ENCODE measurements at places on chromosomes 12 and 14. TPM values are rescaled to one million over a fixed set of nuclear protein-coding genes. Genes with fewer than 3 reads are reported as not detected.
A peak's percentile ranks its signal among the peaks of the same experiment; 100 is the strongest.

DNA sequence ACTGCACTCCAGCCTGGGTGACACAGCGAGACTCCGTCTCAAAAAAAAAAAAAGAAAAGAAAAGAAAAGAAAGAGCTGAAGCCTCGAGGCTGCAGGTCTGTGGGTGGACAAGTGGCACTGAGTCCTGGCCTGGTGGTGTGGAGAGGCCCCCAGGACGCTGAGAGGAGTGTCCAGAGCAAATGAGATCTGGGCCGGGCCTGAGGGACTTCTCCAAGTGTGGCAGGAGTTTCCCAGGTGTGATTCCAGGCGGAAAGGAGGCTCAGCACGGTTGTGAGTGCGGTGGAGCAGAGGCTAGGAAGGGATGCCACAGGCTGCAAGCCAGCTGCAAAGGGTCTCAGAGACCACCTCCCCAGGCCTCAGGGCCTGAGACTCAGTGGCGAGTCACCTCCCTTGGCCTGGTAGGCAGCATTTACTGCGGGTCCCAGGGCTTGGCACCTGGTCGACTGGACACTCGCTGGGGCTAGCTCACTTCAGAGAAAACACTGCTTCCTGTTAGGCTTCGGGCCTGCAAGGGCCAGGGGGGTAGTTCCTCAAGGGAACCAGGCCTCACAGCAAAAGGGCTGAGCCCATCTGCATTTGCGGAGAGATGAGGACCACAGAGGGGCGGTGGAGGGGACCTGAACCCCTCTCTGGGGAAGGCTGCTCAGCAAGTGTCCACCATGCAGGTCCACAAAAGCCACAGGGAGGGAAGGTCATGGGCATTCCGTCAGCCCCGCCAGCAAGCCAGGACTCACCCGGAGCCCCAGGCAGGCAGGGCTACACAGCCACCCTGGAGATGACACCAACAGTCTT, 11.7 kb downstream of the TTC7B start:
- DNase-seq: no peak

GRCh38 chr14:65703521-65703920, 291.0 kb downstream of the FUT8 start:
- DNase-seq: no peak

- DNase-seq: no peak
Observed at GRCh38 chr14:40133463-40133862, 701.2 kb upstream of the FBXO33 start.

DNA sequence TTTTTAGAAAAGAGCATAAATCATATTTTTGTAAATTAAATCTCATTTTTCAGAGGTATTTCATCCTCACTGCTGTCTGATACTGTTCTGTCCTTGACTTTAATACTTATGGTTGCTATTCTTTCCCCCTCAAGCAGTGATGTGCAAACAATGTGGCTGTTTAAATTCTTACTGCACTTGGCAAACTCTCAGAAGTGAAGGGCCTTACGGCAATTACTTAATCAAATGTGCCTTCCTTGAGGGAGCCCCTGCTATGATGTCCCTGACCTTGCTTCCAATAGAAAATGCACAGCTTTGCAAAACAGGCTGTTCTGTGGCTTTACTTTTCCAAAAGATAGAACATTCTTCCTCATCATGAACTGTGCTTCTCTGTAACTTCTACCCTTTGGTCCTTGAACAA, 35.2 kb downstream of the UBE3B start:
- no peak for DNase-seq

Gene MUCL1
- not detected for total RNA-seq

- no peak for DNase-seq
Observed at GRCh38 chr12:3154006-3154405, 76.8 kb downstream of the TSPAN9 start.

DNA sequence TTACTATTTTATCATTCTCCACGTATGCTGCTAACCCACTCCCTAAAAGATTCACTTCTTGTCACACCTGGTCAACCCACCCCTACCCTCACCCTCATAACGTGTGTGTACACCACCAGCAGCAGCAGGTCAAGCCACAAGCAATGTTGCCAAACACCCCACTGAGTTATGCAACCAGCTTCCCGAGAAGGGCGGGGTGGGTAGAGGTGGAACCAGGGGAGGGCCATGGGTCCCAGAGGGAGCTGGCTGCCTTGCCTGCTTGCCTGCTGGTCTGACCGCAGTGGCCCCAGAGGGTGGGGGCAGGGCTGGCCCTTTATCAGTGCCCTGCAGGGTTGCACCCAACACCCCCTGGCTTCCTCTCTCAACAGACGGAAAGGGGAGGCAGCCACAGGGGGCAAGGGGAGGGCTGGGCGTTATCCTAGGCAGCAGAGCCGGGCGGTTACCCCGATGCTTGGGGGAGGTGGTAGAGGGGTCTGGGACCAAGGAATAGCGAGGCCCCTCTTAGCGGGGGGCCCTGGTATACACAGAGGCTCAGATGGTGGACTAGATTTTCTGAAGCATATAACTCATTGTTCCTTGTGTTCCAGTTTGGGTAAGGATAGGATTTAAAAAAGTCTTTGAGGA, 3.5 kb upstream of the NFE2 start:
- DNase-seq: no peak

DNA sequence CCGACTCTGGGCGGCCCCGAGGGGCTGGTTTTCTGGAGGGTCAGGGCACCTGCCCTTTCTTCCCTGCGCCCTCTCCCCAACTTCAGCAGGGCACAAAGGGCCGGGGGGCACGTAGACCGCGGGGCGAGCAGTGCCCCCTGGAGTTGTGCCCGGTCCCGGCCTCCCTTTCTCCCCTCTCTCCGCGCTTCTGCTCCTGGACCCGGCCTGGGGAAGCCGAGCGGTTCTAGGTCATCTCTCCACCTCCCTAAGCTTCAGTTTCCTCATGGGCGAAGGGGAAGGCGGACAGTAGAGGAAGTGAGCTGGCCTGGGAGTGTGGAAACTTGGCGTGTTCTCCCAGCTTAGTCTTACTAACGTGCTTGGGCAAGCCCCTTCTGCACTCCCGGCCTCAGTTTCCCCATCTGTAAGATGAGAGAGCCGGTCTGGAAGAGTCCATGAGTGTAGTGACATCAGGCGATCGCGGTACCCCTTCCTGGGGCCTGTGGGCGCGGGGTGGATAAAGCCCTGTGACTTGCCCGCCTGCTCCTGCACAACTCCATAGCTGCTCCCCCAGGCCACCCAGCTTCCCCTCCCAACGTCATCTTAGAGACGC, 158.6 kb upstream of the PARP11 start:
- no peak for DNase-seq

- DNase-seq: peak; percentile 33
Observed at GRCh38 chr12:57803319-57803893, 15.1 kb downstream of the AVIL start.

GRCh38 chr12:89707703-89708564, 704 bp downstream of the ATP2B1 start:
- peak; percentile 2 for DNase-seq

- DNase-seq: no peak
Observed at GRCh38 chr14:104744484-104744883, 8.5 kb upstream of the SIVA1 start.

GRCh38 chr12:53532524-53533445, 25.5 kb upstream of the NPFF start:
- no peak for DNase-seq

- no peak for DNase-seq
Observed at GRCh38 chr12:42421844-42422779, 96.1 kb downstream of the PPHLN1 start.

GRCh38 chr12:30965613-30965985, 39.1 kb downstream of the TSPAN11 start:
- no peak for DNase-seq

- no peak for DNase-seq
Observed at GRCh38 chr12:105570944-105571343, 240.5 kb downstream of the C12orf75 start.

- no peak for DNase-seq
Observed at GRCh38 chr14:102849526-102850379, 72.5 kb downstream of the TRAF3 start.

DNA sequence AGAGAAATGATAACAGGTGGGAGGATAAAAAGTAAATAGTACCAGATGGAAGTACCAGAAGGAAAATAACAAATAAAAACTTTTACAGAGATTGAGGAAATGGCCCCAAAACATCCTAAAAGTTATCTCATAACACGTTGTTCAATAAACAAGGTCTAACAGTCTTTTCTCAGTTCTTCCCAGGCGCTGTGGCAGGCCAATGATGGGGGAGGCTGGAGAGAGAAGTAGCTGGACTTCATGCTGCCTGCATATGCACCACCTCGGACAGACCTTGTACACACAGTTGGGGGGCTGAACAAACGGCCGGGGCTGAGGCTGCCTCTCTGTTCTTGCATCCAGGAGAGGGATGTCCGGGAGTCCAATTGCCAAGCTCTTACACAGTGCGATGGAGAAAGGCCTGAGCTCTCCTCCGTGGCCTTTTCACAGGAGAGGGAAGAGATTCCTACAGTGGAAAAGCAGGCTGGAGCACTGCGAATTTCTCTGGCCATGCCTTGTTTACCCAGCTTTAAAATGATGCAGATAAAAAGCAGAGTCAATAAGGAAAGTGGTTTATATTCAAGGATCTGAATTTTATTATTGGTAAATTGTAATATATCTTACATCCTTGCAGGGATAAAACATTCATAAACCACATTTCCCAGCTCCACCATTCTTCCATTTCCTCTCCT, 109.8 kb downstream of the PHLDA1 start:
- DNase-seq: no peak

DNA sequence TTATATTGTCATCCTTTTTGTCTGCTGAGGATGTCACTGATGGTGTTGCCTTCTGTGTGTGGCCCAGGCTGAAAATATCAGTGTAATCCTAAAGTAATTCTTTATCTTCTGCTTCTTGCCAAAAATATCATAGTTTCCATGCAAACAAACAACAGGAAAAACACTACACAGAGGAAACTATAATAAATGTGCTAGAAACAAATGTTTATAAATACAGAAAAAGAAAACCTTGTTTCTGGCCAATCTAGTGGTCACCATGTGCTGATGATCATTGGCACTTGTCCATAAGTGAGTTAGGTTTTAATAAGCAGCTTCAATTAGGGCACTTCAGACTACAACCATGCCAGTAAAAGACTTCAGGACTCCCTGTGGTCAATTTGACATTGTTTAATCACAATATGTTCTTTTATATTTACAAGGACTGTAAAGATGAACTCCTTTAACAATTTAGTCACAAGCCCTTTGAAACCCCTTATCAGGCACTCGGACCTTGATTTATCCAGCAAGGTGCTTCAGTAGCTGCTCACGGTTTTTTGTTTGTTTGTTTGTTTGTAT, 124.8 kb downstream of the TMTC3 start:
- no peak for DNase-seq

DNA sequence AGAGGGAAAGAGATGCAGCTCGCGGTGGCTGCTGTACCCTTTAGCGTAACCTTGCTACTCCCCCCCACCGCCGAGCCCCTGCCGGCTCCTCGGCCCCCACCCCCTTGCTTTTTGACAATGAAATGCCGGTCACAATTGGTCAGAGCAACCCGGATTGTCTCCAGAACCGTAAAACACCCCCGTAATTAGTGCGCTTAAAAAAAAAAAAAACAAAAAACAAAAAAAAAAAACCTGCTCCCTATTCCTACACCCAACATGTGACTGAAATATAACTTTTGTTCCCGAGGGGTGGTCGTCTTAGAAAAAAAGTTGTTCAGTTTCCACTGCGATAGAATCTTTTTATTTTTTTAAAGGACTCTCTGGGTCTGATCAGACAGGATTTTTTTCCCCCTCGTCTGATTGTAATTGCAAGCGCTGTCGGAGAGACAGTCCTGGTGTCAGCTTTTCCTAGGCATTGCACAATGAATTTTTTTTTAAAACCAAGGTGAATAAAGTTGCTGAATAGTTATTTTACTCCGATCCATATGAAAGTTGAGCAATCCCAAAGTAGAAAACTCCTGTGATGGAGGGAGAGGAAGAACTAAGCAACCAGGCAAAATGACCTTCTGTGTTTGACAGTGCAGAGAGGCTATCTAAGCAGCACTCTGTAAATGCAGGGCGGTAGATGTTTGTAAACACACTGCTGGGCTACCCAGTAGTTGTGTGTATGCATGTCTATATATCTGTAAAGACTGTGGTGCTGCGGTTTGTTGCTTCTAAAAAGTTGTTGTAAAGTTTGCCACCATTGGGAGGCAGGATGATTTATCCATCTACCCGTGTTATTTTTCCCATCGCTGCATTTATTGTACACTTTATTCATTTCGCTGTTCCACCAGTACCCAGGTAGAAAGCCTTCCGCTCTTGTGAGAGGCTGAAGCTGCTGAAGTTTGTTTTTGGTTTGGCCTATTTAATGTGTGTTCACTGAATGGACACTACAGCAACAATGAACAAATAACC, 1.1 kb downstream of the ETV6 start:
- peak; percentile 32 for DNase-seq

GRCh38 chr14:37466003-37466622, 128.9 kb downstream of the FOXA1 start:
- DNase-seq: no peak

Gene TMEM179
- not detected for total RNA-seq

Gene RNASE7
- not detected for total RNA-seq

GRCh38 chr12:113174461-113175384, 10.6 kb downstream of the DDX54 start:
- DNase-seq: peak; percentile 72

DNA sequence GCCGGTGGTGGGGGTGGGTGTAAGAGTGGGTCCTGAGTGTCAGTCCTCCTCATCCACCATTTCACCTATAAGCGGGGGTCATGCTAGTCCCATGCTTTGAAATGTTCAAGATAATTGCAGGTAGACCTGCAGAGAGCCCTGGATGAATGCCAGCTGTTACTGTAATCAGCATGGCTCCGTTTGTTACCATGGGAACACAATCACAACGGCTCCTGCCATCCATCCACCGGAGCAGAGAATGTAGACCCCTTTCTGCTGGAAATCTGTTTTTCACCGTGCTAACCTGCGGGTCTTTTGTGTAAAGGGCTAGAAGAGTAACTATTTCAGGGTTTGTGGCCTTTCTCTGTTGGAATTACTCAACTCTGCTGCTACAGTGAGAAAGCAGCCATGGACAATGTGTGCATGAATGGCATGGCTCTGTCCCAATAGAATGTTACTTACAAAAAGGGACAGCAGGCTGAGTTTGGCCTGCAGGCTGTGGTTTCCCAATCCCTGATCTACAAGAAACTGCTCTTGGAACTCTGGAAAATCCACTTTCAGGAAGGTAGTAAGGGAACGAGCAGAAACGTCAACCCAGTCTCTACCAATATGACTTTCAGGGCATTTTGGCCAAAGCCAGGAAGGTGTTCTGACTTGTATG, 36.1 kb downstream of the KCTD10 start:
- no peak for DNase-seq

- no peak for DNase-seq
Observed at GRCh38 chr12:124494751-124495129, 72.7 kb downstream of the NCOR2 start.

- no peak for DNase-seq
Observed at GRCh38 chr14:78951602-78952001, 781.4 kb downstream of the NRXN3 start.

DNA sequence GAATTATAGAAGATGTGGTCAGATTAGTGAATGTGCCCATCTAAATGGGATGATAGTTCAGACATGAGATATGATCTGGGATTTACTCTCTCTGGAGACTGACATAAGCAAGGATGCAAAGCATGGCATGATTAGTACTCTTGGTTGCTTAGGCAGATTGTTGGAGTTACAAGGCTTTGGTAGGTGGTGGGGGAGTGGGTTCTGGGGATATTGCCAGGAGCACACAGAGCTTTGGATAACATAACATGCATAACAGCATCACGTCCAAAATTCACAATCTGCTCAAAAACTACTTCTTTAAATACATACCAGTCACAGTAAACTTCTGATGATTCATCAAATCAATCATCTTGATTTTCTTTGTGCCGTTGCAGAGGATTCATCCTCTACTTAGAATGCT, 287.4 kb downstream of the ACSS3 start:
- no peak for DNase-seq

Gene ACAD10
- total RNA-seq: 62.2 TPM
